GM23248 (cell line): ENCODE measurements at places on chromosomes 13 and 19. TPM values are rescaled to one million over a fixed set of nuclear protein-coding genes. Genes with fewer than 3 reads are reported as not detected.

- DNase-seq: peak; percentile 69
These were observed at the start of gene ZNF541 for GRCh38 chr19:47573071-47574026. Gene ZNF541, minus strand, starts transcription at chr19:47573148. Its CDS starts 17,292 bp downstream, at chr19:47555856.

- no peak for DNase-seq
These were observed 93.2 kb downstream of the TSHZ3 start for GRCh38 chr19:31255831-31256592.

DNA sequence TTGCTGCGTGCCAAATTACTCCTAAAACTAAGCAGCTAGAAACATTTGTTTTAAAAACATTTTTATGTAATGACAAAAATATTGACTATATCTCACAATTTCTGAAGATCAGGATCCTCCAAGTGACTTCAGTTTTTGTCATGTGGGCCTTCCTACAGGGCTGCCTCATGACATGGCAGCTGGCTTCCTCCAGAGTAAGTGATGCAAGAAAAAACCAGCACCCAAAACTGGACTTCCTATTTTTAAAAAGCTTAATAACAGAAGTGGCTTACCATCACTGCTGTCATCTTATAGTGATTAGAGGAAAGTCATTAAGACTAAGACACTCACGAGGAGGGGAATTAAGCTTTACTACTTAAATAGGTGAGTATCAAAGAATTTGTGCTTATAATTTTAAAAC lies 681.7 kb downstream of the PCDH17 start:
- no peak for DNase-seq

The TNNT1 gene
- polyA plus RNA-seq: 1.3 and 1.8 TPM in 2 replicates

GRCh38 chr13:23020246-23020843 lies 160.4 kb upstream of the SGCG start:
- DNase-seq: peak; percentile 55

DNA sequence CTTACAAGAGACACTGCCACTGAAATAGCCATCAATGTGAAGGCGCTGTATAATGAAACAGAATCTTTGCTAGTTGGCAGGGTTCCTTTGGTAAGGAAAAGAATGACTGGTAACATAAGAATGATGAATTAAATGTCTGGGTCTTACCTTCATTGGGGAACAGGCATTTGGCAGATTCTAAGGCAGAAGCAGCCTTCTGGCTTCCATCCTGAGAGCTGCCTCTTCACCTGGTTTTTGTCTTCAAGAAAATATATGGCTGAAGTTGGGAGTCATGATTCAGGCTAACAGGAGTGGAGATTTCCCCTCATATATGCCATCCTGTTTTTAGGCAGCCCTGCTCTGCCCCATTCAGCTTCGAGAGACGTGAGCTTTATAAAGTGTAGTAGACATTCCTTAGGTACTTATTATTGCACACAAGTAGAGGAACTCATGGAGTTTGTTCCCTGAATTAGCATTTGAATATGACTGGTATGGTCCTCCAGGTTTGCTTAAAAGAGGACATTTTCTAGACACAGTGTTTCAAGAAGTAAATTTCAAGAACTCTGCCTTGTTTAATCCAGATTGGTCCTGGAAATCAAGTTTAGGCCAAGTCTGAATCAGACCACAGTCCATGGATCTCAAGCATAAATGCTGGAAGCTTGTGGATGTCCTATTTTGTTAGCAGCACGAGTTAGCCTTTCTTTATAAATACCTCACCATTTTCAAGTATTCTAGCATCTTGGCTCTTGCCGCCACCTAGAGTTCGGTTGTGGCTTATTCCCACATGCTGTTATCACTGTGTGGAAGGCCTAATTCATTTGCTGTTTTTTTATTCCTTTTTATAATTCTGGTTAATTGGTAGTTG lies 56.2 kb upstream of the AKAP11 start:
- peak; percentile 55 for DNase-seq

DNA sequence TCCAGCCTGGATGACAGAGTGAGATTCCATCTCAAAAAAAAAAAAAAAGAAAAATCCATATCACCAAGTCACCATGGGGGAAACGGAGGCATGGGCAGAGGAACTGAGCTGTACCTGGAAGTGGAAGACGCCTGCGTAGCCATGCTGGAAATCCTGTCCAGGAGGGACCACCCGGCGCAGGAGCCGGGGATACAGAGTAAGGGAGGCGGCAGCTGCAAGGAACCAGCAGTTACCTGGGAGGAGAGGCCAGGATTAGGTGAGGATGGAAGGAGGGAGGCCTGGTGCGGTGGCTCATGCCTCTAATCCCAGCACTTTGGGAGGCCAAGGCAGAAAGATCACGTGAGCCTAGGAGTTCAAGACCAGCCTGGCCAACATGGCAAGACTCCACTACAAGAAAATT lies 2.0 kb downstream of the CAPN12 start:
- no peak for DNase-seq

DNA sequence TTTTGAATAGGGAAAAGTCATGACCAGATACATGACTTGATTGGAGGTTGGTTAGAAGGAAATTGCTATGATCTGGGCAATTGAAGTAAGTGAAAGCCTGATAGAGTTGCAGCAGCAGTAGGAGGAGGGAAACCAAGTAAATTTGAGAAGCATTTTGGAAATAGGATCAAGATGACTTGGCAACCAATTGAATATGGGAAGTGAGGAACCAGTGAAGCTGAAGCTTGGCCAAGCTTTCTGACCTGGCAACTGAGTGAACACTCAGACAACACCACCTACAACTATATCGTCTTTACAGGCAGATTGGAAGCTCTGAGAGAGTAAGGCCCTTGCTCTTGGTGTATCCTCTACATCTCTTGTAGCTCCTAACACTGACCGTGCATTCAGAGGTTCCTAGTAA lies 16.2 kb upstream of the KATNAL1 start:
- DNase-seq: peak; percentile 22

DNA sequence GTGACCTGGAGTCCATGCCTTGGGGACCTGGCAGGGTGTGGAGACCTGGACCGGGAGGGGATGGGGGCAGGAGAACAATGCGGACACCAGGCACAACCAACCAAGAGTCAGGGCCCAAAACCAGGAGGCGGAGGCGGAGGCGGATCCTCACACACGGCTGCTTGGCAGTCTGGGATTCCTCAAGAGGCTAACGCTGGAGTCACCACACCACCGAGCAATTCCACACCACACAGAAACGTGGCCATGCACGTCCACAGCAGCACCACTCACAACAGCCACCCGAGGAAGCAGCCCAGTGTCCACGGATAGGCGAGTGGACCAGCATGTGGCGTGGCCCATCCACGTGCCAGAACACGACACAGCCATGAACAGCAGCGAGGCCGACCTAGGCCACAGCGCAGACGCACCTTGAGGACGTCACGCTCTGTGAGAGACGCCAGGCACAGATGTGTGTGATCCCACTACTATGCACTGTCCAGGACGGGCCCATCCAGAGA lies 17.7 kb downstream of the SBNO2 start:
- peak; percentile 80 for DNase-seq

- DNase-seq: peak; percentile 69
These were observed 5.0 kb downstream of the SYCE2 start for GRCh38 chr19:12913851-12914690.

GRCh38 chr13:35926859-35927530 lies 204.2 kb downstream of the DCLK1 start:
- DNase-seq: peak; percentile 28

DNA sequence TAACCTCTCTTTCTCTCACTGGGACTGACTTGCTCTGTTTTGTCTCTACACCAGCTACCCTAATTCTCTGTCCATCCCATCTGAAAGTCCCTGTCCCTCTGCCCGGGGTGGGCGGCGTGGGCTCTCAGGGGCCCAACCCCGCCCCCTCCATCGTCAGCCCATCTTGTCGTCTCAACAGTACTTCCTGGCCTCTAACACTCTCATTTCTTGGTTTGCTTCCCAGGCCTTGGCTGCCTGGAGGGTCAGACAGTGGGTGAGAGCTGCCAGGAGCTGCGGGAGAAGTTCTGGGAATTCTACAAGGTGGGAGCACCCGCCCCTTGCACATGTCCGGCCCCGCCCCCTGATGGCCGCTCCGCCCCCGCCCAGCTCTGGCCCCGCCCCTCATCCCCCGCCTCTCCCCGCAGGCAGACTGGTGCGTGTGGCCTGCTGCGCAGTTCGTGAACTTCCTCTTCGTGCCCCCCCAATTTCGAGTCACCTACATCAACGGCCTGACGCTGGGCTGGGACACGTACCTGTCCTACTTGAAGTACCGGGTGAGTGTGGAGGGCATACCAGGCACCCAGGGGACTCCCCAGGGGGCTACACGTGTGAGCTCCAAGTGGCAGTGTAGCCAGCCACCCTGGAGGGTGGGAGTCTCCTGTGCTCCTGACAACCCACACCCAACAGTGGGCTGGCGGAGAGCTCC lies 1.7 kb downstream of the MPV17L2 start:
- peak; percentile 60 for DNase-seq

DNA sequence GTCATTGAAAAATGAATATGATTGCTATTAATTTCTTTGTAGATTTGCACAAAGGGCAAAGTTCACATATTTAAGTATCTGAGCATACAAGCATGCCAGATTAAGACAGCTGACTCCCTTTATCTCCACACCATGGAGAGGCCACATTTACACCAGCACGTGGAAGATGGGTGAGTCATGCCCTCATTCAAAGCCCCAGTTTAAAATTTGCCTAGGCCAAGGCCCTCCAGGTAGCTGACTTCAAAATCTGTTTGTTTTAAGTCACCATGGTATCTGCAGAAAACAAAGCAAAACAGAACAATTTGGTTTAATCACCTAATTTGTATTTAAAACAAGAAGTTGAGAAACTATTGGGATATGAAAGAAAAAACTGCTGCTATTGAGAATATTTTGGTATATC lies 109.2 kb downstream of the ESD start:
- peak; percentile 26 for DNase-seq

The PDX1 gene
- not detected in 2 replicates for polyA plus RNA-seq

DNA sequence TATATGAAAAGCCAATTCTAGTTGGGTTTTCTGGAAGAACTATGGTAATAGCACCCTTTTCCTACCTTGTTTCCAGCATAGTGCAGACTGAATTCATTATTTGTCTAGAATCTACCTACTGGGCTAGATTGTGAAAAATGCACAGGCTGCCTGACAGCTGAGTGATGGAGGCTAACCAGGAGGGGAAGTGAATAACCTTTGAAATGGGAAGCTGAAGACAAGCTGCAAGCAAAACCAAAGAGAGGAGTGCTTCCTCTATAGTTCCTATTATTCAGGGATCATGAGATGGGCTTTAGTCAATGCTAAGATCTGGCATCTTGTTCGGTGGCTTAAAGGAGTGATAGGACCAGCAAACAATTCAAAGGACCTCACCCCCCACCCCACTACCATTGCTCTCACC lies 26.9 kb downstream of the MZT1 start:
- no peak for DNase-seq

DNA sequence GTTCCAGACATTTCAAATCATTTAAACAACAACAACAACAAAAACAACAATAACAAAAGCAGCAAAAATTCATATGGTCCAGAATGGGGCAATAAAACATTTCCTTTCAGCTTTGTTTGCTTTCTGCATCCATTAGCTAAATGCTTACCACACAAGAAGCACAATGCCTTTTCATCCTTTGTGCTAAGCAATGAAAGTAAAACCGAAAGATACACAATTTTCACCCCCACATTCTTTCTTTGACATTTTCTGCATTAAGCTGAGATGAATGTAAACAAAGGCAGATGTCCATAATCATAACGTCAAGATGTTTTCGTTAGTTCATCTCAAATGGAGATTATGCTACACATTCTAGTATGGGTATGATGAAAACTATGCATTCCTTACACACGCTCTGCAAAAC lies 568.5 kb downstream of the SLITRK6 start:
- DNase-seq: no peak

- DNase-seq: no peak
These were observed 91.6 kb downstream of the FGF9 start for GRCh38 chr13:21762512-21762911.

DNA sequence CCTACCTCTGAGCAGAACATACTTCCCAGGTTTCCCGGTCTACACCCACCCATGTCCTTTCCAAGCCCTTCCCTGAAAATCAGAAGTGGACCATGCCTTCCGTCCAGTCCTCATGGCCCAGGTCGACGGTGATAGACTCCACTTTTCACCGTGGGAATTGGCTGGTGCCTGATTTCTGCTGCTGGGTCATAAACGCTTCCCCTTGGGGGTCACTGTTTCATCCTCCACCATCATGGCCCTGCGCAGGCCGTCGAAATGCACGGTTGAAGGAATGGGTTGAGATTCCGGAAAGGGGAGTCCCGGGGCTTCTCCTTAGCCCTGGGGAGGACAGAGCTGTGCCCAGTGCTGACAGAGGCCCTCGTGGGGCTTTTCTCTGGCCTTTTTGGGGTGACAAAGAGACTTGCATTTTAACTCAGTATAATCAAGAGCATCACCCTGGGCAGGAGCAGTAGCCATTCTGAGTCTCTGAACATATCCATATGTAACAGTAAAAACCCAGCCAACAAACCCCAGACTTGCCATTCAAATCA lies 75.5 kb downstream of the SOX1 start:
- no peak for DNase-seq

The DMKN gene
- 30.9 and 34.5 TPM in 2 replicates for polyA plus RNA-seq

DNA sequence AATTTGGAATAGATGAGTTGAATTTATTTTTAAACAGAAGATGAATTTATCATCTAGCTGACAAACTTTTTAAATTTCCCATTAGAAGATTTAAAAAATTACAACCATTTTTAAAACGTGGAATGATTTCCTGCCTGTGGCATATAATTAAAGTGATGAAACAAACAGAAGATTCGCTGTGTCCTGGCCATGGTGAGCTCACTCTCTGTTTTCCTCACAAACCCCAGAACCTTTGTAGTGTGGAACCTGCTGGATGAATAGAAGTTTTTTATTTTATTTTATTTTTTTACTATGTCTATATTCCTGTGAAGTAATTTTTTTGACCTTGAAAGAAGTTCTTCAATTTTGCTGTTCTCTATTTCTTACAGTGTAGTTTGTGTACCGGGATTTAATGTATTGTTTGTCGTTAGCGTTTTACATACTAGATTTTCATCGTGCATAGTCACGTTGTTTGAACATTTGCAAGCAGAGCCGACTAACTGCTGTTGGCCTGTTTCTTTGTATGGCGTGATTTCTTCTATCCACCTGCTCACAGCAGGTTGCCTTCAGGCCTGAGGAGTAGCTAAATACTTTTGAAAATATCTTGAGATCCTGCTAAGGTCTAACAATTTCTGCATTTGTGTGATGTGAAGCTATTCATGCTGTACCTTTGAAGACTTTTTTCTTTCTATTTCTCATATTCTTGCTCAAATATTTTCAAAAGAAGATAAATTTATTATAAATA lies 149.2 kb downstream of the GGACT start:
- DNase-seq: no peak

GRCh38 chr13:101111894-101112293 lies 304.4 kb downstream of the NALCN start:
- no peak for DNase-seq

GRCh38 chr13:30745906-30746686 lies 10.8 kb downstream of the ALOX5AP start:
- DNase-seq: no peak

DNA sequence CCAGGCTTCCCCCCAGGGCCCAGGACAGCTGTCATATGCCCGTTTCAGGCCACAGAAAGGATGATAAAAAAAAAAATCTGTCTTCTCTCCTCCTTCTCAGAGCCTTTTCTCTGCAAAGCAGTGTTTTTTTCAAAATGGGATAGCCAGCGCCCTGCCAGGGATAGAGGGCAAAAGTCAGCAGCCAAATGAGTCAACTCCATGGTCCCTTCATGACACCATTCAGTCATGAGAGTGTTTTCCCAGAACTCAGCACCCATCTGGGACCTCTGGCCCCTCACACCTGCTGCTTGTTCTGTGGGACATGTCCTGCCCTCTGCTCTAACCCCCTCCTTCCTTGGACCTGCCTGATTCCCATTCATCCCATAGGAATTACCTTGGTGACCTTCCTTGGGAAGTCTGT lies 95.0 kb downstream of the CYSLTR2 start:
- no peak for DNase-seq
